HS-27A (cell line): ENCODE measurements at places on chromosomes 2 and 18.

GRCh38 chr2:145090841-145091761 is 571.2 kb upstream of the ZEB2 start:
- DNase-seq, result no peak

DNA sequence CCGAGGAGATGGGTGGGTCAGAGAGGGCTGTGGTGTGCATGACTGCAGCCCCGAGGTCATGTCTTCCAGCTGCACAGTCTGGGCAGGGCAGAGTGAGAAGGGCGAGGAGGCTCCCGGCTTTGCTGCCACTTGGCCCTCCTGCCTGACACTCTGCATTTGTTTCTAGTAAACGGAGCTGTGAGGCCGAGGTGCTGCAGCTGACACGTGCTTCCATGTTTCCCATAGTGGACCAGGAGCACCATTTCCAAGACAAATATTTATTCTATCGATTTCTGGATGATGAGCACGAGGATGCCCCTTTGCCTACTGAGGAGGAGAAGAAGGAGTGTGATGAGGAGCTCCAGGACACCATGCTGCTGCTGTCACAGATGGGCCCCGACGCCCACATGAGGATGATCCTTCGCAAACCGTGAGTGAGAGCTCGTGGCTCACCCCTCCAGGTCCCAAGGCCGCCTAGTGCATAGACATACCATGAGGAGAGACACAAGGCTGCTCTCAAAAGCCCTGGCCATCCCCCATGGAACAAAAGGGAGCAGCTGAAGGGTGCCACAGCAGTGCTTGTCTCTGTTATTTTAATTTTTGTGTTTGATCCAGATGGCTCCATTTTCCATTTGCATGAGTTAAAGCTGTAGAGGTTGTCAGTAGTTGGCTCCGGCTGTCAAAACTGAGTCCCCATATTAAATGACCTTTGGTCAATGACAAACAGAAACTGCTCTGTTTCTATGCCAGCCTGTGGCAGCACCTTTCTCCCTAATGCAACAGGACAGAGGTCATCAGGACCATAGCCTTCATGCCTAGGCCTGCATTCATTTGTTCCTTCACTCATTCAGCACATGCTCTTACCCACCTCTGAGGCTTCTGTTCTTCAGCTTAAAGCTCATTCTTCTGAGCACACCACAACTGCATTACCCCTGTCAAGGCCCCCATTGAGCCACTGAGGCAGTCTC is 108.3 kb upstream of the MAP3K20 start:
- no peak for DNase-seq

- DNase-seq, result no peak
Observed at GRCh38 chr2:180717588-180717987, 262.8 kb upstream of the UBE2E3 start.

GRCh38 chr2:230893338-230893737 is 28.6 kb downstream of the ITM2C start:
- DNase-seq, result no peak

DNA sequence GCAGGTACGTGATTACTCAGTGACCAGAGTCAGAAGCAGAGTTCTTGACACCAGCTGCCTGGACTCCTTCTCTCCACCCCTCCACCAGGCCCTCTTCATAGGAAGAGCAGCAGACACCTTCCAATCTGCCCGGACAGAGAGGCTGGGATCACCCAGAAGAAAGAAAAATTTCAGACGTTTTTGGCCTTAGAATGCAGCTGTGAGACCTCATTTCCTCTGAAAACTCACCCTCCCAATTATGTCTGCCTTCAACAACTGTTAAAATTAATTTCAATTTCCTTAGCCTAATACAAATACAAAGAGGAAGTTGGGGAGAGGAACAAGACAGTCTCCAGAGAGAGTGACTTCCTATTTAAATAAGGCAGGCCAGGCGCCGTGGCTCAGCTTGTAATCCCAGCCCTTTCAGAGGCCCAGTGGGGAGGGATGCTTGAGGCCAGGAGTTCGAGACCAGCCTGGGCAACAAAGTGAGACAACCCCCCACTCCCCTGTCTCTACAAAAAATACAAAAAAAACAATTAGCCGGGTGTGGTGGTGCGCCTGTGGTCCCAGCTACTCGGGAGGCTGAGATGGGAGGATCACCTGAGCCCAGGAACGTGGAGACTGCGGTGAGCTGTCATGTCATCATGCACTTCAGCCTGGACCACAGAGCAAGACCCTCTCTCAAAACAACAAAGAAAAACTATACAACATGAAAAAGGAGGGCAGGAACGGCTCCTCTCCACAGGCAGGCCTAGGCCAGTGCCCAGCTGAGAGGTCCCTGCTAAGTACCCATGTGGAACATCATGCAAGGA is 1.6 kb downstream of the SLC66A2 start:
- DNase-seq, result no peak

DNA sequence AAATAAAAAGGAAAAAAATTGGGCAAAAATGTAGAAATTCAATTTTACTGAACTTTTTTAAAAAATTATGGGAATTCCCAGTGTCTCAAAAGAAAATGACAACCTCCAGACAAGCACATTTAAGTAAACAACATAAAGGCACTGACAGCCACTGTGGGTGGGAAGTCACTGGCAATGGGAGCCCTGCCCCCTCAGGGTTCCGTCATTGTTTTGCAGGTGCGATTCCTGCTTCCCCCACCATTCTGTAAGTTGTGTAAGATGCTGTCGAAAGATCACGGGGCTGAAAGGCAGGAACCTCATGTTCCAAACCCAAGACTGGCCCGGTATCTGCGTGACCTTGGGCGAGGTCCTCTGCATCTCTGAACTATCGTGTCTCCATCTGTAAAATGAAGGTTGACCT is 15.8 kb upstream of the ASPRV1 start:
- no peak for DNase-seq

GRCh38 chr2:237323656-237324055 is 90.3 kb downstream of the COL6A3 start:
- no peak for DNase-seq

- no peak for DNase-seq
Observed at GRCh38 chr2:205721057-205721449, 38.8 kb downstream of the NRP2 start.

DNA sequence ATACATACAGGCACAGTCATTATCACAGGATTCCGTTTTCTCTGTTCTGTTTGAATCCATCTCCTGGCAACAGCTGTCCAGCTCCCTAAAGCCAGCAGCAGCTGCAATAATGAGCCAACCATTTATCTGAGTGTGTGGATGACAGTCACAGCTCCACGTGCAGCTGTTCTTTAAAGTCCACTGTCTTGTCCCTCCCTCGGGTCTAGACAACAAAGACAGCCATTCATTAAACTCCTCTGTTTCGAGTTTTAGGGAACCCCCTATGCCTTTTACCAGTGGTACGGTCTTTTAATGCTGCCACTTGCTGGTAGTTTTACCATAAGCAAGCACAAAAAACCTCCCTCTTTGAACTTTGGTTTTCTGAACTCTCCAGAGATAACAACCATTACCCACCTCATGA is 16.0 kb upstream of the MSGN1 start:
- no peak for DNase-seq

DNA sequence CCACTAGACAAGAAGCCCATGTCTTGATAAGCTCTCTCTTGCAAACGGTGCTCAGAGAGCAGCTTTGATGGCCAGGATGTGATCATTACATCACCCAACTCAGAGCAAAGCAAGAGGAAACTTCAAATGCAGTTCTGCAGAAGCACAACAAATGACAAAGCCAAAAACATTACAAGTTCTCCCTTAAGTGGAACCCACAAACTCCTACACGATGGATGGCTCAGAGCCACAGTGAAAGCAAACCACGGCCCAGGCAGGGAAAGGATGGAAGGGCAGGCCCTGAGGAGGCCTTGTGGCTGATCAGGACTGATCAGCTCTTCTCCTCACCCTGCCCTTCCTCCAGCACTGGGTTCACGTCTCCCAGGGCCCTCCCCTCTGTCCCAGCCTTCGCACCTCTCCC is 326.4 kb downstream of the EIPR1 start:
- no peak for DNase-seq

DNA sequence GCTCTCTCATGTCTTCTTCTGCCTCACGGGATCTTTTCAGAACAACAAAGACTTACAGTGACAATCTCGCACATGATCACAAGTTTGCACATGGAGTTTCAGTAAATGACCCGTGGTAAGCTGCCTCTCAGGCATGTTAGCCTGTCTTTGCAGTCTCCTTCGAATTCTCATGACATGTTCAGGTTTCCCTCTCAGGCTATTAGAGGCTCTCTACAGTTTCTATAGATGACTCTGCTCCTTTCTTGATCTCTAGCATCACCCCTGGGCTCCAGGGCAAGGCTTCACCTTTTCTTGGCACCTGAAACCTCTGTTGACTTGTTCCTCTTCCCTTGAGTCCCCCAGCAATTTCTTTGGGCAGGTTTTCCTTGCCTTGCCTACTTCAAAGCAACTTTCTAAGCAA is 23.0 kb downstream of the MPP4 start:
- DNase-seq, result no peak

DNA sequence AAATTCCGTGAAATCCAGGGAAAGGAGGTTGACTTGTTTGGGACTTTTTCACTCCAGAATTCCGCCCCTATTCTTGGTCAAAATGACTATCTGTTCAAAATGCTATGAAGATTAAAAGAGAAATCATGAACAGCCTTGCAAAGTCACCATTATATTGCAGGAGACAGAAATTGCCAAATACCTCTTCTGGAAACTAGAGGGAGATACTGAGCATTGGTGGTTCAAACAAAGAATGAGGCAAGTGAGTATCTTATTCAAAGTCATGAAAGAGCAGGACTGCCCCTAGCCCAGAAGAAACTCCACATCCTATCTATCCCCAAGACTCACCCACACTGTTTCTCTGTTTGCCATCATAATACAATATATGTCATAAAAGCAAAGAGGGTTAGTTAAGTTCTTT is 862.3 kb upstream of the POU3F3 start:
- DNase-seq, result no peak

GRCh38 chr2:71877636-71878035 is 270.0 kb downstream of the CYP26B1 start:
- no peak for DNase-seq

DNA sequence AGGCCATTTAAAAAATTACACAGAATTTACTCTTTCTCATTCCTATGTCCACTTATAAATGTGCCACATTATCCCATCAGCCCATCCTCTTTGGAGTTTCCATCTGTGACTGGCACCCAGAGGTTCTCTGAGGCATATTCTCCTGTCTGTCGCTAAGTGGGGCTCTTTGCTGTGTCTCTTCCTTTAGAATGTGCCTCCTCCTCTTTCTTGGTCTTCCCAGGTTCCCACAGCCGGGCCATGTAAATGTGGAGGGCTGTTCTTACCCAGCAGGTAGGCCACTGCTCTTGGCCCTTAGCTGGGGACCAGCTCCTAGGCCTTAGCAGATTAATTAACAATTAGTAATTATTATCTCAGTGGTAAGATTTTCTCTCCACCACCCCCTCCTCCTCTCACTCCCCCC is 167.0 kb downstream of the INSIG2 start:
- DNase-seq, result no peak

GRCh38 chr2:64704161-64704560 is 50.4 kb upstream of the SERTAD2 start:
- DNase-seq, result no peak

GRCh38 chr2:236157366-236157765 is 10.8 kb downstream of the GBX2 start:
- DNase-seq, result no peak

GRCh38 chr2:102803041-102803896 is 41.4 kb downstream of the TMEM182 start:
- no peak for DNase-seq

DNA sequence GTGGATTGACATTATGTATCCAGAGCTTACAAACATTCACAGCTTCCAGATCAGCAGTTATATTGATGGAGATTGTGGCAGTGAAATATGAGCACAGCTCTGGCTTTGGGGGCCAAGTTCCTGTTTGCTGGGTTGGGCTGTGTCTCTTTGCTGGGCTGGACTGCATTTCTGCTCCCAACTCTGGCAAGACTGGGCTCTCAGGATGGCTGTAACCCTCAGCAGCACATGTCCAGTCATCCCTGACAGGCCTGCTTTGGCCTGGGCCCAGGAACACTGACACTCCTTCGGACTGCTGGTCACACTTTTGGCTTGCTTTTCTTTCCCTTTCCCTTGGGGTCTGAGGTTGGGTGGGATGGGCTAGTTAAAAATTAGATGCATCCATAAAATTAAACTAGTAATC is 17.9 kb upstream of the VPS4B start:
- no peak for DNase-seq

- no peak for DNase-seq
Observed at GRCh38 chr2:101850450-101850849, 141.3 kb upstream of the IL1R2 start.

DNA sequence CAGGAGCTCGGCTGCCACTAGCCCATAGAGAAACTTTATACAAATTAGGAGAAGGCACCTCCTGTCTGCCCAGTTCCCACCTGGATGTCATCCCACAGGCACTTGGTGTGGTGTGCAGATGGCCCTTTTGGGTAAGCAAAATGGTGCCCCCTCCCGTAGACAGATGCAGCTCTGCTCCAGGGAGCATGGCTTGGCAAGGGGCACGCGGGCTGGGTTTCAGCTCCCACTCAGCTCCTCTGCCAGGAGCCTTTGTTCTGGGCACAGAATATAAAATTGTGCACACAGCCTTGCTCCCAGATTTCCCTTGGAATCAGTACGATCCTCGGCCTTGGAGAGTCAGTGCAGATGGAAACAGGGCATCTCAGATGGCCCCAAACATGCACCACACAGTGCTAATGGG is 20.3 kb upstream of the KCNF1 start:
- no peak for DNase-seq

- no peak for DNase-seq
Observed at GRCh38 chr2:212892193-212892592, 259.2 kb downstream of the IKZF2 start.
